ENCODE measurements at places on chromosomes 7 and 10.

GRCh38 chr7:101922631-101923601, 105.5 kb downstream of the CUX1 start:
- DNase-seq = no peak

- no peak for DNase-seq
Observed at GRCh38 chr10:113056441-113057021, 106.5 kb downstream of the TCF7L2 start.

GRCh38 chr10:8059191-8059936, 4.9 kb downstream of the GATA3 start:
- no peak for DNase-seq

- DNase-seq = no peak
Observed at GRCh38 chr7:37320140-37320847, 128.4 kb downstream of the ELMO1 start.

DNA sequence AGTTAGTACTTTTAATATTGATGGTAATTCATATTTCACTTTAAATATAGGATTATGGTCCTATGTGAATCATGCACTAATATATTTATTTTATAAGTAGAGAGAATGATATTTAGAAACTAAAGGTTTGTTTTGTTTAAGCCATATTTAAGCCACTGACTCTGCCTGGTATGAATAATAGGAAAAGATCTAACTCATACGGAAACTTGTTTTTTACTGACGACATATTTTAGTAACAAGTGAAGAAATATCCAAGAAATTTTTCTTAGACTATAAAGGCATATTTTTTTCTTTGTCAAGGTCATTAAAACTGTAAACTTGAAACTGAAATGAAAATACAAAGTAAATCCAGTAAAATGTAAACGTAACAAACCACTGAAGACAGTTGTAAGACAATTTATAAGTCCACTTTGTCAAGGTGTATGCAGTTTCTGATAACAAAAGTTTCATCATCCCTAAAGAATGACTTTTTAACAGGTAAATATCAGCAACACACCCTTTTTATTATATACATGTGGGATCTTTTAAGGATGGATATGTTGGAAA, 147.1 kb downstream of the PHF14 start:
- DNase-seq = no peak

DNA sequence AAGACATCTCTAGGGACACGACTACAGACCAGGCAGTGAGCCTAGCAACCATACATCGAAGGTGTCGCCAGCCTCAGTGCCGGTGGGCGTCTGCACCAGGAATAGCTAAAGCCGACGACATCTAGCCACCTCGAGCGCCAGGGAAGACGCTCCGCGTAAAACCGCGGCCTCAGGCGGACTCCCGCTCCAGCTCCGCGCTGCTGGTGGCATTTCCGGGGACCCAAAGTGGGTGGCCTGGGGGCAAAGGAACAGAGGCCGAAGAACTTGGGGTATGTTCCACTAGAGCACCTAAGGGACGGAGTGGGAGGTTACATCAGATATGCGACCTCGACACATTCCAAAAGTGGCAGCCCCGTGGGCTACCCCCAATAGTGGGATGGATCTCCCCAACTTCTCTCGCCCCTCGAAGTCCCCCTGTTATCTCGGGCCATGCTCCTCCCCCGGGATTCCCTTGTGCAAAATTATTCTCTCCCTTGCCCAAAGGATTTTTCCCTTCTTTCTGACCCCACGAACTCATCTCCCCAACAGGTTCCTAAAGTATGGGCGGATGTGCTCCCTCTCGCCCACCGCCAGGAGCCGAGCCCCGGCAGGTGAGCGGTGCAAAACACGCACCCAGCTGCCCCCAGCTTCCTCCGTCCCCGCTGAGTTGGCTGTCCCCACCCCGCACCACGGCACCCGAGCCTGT, 1.2 kb downstream of the KCNMA1 start:
- no peak for DNase-seq

DNA sequence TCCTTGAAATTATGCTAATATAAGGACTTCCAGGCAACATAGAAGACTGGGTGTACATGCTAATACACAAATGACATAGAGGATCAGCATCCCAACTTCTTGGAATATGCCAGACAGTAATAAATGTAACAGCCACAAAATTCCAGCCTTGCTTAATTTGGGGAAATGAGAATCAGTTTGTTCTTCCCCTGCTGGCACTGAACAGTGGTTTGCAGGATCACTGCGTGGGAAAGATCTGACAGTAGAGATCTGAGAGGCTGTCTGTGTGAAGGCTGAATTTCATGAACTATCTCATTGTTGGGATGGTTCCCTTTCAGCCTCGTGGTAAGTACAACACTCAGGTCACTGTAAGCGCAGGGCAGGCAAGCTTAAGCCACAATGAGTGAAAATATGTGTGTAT, 1078.0 kb downstream of the LRMDA start:
- DNase-seq = no peak

GRCh38 chr7:44955733-44956132, 23.1 kb downstream of the MYO1G start:
- no peak for DNase-seq

DNA sequence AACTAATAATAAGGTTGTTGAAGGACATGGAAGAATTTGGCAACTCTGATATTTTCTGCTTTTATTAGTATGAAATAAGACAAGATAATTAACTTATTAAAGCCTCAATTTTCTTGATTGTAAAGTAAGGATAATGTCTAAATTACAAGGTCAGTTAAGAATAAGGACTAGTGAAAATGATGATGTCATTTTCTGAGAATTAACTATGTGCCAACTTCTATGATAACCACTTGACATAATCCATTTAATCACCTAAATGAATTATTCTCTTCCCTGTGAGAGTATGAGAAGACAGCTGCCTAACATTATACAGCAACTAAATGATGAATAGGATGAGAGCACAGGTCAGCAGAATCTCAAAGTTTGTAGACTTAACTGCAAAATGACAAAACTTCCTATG, 1153.4 kb upstream of the POT1 start:
- DNase-seq = no peak

DNA sequence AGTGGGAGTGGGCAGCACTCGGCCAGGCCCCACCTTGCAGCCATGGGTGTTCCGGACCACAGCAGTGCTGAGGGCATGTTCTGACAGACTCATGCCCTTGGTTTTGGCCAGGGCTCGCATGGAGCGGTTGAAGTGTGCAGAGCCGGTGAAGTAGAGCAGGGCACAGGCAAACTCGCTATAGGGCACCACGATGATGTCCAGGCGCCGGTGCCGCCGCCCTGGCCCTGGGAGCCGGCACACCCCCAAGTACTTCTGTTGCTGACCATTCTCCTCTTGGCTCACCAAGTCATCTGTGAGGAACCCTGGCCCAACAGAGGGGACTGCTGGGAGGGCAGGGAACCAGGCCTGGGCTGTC, 8.6 kb downstream of the POLL start:
- no peak for DNase-seq

DNA sequence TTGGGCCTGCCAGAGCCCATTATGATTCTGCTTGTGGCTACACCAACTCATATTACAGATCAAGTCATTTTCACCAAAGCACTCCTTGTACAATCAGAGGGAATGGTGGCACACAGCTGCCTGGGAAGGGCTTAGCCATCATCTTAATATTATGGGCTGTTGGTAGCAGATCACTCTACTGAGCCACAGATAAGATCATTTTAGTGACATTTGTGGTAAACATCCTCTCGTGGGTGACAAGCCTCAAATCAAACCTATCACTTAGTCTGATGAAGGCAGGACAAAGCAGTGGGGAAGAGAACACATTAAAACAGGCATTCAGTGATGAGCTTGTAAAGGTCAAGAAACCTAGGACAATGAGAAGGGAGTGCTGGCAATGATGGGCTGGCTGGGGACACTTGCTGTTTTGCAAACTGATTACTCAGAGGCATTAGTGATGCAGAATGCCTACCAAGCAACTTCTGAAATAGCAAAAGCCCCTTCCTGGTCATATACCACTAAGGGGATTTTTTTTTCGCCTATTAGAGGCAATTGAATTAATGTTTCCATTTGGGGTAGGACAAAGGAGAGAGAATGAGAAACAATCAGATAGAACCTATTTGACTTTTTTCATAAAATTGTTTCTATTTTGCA, 137.5 kb upstream of the WDR11 start:
- DNase-seq = no peak

GRCh38 chr7:65974191-65974801, 7.7 kb downstream of the GUSB start:
- DNase-seq = no peak

GRCh38 chr10:31011017-31011664, 20.5 kb downstream of the ZNF438 start:
- no peak for DNase-seq

- no peak for DNase-seq
Observed at GRCh38 chr10:10397906-10398305, 619.8 kb upstream of the CELF2 start.

- DNase-seq = no peak
Observed at GRCh38 chr7:128755819-128756476, 16.8 kb downstream of the CALU start.

DNA sequence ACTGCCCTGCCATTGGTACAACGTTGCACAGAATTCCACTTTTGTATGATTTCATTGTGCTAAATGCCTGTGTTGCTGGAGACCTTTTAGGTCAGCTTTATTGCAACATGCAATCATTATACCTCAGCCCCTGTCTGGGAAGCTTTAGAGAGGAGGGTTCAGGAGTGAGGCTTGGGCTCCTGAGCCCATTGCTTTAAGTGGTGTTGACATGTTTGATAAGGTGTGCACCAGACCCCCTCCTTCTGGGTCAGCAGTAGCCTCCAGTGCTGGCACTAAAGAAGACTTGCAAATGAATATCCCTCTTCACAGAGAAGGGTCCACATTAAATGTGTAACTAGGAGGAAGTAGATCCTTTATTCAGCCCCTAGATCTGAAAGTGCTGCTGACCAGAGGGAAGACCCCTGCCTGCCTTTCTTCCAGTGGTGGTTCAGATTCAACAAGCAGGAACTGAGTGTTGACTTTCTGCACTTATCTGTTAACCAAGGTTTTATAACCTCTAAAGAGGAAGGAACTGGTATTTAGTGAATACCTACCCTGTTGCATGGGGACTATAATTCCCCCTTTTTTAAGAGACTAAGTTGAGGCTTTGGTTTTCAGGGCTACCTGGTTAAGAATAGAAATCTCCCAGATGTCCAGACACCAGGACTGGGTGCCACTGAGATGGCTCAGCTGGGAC, 369.4 kb upstream of the IGFBP3 start:
- DNase-seq = no peak
